Endodermal cell (in vitro differentiated cells): ENCODE measurements at places on chromosomes 13 and 19. TPM values are rescaled to one million over a fixed set of nuclear protein-coding genes. Genes with fewer than 3 reads are reported as not detected.

SIGLEC5 gene
- not detected in 2 replicates for total RNA-seq

ZNF723 gene
- not detected in 2 replicates for total RNA-seq

CLEC11A gene
- 4.0 TPM in 2 replicates for total RNA-seq

TBXA2R gene
- total RNA-seq = 0.29 and 0.50 TPM in 2 replicates

ZNF253 gene
- total RNA-seq = 51.6 and 51.9 TPM in 2 replicates

RNF113B gene
- not detected in 3 replicates for total RNA-seq

LILRB5 gene
- total RNA-seq = not detected in 2 replicates

STOML3 gene
- total RNA-seq = not detected in 2 replicates

ZNF429 gene
- total RNA-seq = 11.7 to 14.3 TPM (median 14.0 TPM) in 3 replicates

VSTM2B gene
- total RNA-seq = not detected in 3 replicates

ATP4A gene
- 0.18 TPM in 1 of 2 replicates, not detected in the other for total RNA-seq

CRX gene
- 0.44 to 10.2 TPM (median 0.74 TPM) in 3 replicates for total RNA-seq

GPR12 gene
- total RNA-seq = not detected in 3 replicates

ARRDC2 gene
- total RNA-seq = 6.8 to 37.8 TPM (median 9.0 TPM) in 3 replicates

KLK3 gene
- not detected in 2 replicates for total RNA-seq

LILRB1 gene
- total RNA-seq = not detected in 2 replicates

IGLON5 gene
- total RNA-seq = 40.4 and 42.7 TPM in 2 replicates

SYT5 gene
- total RNA-seq = not detected in 2 replicates

PDX1 gene
- total RNA-seq = not detected in 2 replicates

ATP4B gene
- not detected in 3 replicates for total RNA-seq

SYNGR4 gene
- not detected in 2 replicates for total RNA-seq

FBN3 gene
- total RNA-seq = 85.2 to 112 TPM (median 105 TPM) in 3 replicates

FXYD1 gene
- 0.86 to 1.4 TPM in 2 of 3 replicates, not detected in the other for total RNA-seq

TTC9B gene
- total RNA-seq = not detected in 2 replicates

SLC10A2 gene
- not detected in 2 replicates for total RNA-seq

ALG11 gene
- 48.2 and 53.1 TPM in 2 replicates for total RNA-seq

CCNA1 gene
- total RNA-seq = 0.31 and 0.50 TPM in 2 replicates

OVOL3 gene
- total RNA-seq = not detected in 2 replicates

SMIM44 gene
- not detected in 3 replicates for total RNA-seq

KLK10 gene
- total RNA-seq = 0.46 and 0.50 TPM in 2 replicates

PCDH9 gene
- 1.6 and 1.8 TPM in 2 replicates for total RNA-seq

PLIN5 gene
- 3.3 to 3.9 TPM (median 3.9 TPM) in 3 replicates for total RNA-seq

ACP5 gene
- 2.1 to 6.2 TPM (median 4.1 TPM) in 3 replicates for total RNA-seq

CASP14 gene
- not detected in 2 replicates for total RNA-seq

DAND5 gene
- 0.19 to 0.40 TPM (median 0.40 TPM) in 3 replicates for total RNA-seq

FPR2 gene
- total RNA-seq = not detected in 3 replicates

TEAD2 gene
- total RNA-seq = 114 to 157 TPM (median 142 TPM) in 3 replicates

HPN gene
- 47.1 to 52.7 TPM (median 49.6 TPM) in 3 replicates for total RNA-seq

ZNF420 gene
- 12.3 and 15.4 TPM in 2 replicates for total RNA-seq

ZNF223 gene
- total RNA-seq = 2.4 to 9.4 TPM (median 9.3 TPM) in 3 replicates

CD177 gene
- 3.0 and 3.7 TPM in 2 replicates for total RNA-seq

LILRB3 gene
- total RNA-seq = not detected in 2 replicates

GNG7 gene
- total RNA-seq = 10.1 and 12.3 TPM in 2 replicates

ATP8B3 gene
- total RNA-seq = 2.3 and 2.8 TPM in 2 replicates

CBARP gene
- 20.1 and 21.5 TPM in 2 replicates for total RNA-seq

NBEA gene
- 12.8 to 16.0 TPM (median 15.9 TPM) in 3 replicates for total RNA-seq

EID2B gene
- 1.2 and 1.9 TPM in 2 replicates for total RNA-seq

PRODH2 gene
- 0.93 and 1.0 TPM in 2 replicates for total RNA-seq
